ENCODE measurements at places on chromosomes 4 and X.

DNA sequence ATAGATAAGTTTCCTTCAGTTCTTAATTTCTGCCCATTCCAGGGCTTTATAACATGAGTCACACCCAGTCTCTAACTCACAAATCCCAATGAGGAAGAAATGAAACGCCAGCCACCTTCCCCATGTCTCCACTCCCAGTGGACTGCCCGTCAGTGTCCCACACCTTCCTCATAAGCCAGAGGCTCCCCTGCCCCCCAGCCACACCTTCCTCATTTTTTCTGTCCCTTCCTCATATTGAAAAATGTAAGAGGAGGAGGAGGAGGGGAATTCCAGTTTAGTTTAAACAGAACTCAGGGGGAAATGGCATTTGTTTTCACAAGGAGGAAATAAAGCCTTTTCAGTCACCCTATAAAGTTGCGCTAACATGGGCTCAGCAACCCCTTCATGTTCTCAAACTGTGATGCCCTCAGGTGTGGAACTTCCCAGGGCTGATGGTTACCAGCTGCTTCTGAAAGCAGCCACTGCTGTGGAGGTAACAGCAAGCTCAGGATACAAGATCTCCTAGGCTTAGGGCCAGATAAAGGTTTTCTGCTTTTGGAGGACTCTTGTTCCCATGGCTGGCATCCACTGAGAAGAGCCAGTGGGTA lies 97.8 kb downstream of the PARM1 start:
- DNase-seq = no peak

DNA sequence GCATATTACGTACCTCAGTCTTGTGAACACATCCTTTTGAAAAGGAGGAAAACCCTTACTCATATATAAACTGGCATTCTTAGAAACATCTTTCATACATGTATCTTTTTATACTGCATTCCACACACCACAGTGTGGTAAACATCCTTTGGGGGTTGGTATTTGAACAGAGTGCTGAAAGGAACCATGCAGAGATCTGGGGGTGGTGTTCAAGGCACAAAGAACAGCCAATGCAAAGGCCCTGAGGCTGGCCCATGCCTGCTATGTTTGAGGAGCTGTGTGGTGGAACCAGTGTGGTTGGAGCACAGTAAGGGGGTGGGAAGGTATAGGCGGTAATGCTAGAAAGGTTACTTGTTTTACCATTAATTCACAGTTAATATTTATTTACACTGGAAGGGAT lies 2.0 kb downstream of the ELK1 start:
- DNase-seq = no peak

DNA sequence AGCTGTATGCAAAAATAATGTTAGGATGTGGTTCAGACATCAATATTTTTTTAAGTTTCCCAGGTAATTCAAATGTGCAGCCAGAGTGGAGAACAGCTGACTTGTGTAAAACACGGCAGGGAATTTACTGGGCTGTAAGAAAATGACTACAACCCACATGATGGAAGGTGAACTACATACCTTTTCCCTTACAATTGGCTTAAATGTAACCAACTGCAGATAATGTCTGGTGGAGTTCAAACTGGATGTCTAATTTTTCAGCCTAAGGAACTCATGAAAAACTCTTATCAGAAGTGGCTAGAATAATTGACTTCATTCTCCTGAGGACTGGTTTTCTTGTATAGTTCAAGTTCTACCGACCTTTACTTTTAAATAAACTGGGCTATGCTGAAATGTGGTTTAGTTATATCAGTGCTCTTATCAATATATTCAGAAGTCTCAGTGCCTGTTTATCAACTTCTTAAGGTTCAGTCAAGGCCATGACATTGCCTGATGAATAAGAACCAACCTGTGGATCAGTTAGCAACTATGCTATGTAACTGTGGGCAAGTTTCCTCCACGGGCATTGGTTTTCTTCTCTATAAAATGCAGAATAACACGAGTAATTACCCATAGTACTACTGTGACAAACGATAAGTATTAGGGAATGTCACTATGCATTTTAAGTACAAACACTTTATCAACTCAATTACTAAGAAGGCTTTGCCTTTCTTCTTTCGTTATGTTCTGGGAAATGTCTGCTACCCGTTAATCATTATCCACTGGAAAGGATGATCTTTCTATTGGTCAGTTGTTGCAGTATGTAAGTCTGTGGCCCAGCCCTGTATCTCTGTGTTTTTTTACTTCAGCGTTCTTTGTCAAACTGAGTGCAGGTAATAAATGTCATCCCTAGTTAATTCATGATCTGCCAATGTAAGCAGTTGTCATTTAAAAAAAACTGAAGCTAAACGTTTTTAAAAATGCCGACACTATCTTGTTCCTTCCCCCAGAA lies 181.6 kb downstream of the PCDH7 start:
- DNase-seq = no peak

DNA sequence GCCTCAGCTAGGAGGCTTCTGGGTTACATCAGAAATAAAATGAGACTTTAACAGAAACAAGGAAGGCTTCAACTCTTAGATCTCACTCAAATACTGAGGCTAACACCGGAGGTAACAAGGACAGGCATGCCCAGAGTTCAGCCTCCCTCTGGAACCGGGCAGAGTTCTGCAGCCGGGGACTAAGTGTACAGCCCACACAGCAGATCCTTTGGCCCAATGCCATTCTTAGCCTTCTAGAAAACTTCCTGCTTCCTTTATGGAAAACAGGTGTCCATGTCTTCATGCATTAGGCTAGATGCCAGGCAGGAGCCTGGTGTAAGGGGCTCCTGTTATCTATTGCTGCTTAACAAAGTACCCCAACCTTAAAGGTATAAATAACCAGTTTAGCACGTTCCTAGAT lies 369.7 kb downstream of the BCOR start:
- DNase-seq = no peak

DNA sequence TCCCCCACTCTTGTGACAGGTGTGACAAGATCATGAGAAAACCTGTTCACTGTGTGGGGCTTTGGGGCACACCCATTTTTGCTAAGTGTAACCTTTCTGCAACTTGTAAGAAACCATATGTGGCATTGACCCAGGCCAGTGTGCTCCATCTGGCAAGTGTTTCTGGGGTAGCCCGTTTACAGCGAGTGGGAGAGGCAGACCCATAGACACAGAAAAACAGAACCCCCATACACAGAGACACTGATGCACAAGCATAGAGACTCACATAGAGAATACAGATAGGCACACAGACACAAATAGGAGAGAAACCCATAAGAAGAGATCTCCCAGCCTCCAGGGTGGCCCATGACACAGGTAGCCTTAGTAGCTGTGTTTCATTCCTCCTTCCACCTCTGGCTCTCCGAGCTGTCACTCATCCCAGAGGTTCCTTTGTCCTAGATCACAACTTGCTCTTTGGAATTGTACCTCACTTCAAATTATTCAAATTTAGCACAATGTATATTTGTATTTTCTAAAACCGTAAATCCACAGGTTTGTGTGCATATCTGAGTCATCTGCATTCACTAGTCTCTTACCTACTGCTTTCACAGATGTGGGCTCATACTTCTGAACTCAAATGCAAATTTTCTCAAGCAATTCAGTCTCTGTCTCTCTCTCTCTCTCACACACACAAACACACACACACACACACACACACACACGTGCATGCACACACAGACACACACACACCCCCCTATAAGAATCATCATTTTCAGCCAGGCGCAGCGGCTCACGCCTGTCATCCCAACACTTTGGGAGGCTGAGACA lies 114.4 kb downstream of the SH3KBP1 start:
- no peak for DNase-seq

DNA sequence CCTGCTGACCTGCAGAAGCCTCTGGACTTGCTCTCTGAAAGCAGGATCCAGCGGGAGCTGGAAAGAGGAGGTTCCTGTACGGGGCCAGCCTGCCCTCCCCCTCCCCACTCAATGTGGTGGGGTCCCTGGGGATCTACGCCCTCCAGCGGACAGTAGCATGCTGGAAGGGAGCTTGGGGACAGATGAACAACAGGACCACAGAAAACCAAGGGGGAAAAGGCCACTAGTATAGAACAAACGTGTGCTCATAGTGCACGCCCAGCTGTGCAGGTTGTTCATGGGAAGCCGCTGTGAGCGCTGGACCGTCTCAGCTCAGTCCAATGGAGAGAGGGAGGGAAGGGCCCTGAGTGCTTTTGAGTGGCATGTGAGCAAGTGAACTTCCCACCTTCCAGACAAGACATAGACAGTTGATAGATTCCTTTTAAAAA lies 15.8 kb downstream of the HMX1 start:
- no peak for DNase-seq

- no peak for DNase-seq
Observed at GRCh38 chr4:43049326-43049725, 156.8 kb downstream of the GRXCR1 start.
